ENCODE measurements at places on chromosomes 7 and 10.

GRCh38 chr7:139572704-139573385 is 49.4 kb downstream of the CLEC2L start:
- no peak for DNase-seq

DNA sequence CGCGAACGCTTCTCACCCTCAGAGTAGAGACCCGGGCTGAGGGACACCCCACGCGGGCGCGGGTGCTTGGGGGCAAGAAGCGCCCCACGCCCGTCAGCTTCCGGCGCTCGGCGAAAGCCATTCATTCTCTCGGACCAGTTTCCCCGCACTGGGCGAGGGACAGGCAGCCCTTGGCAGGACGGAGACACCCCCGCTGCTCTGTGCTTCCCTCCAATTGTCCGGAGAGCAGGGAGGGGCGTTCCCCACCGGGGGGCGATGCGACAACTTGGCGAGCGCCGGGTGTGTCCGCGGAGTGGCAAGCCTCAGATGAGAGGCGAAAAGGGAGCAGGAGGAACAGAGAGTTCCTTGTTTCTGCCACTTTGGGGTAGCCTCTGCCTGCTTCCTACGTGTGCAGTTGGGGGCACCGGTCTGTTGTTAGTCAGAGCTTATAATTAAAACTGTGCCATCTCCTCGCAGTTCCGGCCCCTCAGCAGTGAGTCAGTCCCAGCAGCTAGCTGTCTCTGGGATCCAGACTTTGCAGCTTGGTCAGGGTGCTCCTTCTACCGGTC is 1.7 kb downstream of the GPR158 start:
- DNase-seq, result no peak

DNA sequence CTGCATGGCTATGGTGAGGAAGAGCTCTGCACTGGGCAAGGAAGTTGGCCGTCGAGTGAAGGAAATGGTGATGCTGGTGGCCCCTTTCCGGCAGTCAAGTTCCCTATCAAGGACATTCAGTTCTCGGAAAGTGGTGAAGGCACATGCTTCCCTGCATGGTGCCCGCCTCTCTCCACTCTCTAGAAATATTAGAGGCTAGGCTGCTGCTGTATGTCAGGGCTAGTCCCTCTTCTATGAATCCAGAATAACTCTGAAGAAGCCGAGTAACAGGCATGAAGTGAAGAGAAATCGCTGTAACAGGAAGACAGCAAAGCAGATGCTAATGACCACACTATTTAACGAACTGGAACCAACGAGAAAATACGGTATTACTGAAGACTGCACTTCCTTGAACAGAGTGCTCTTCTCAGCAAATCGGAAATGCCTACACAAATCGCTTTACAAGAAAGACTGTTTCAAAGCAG is 5.4 kb downstream of the IDI1 start:
- peak; percentile 85 for DNase-seq

DNA sequence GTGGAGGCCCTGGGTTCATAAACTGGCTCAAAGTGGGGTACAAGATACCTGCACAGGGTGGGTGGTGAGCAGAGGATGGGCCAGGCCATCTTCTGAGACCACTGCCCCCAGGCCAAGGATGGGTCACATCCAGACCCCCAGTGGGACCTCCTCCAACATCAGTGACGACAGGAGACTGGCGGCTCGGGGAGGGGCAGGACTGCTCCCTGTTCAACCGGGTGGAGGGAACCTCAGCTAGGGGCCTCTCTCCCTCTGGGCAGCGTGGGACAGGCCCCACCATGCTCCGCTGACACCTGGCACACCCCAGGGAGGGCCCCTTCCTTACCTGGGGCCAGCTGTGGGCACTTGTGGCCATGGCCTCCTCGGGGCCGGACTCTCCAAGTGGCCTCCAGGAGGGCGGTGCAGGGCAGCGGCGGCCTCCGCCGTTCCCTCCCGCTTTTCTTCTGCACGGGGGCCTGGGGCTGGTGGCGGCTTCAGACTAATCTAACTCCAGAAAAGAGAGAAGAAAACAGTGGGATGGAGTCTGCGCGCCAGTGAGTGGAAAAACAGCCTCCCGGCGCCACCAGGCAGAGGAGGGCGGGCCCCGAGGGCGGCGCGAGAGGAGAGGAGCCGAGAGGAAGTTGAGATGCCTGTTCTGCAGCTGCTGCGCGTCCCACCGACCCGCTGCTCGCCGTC is at the start of gene CALHM2:
Gene CALHM2, minus strand, starts transcription at position 540 of the 675 bp plus-strand sequence. CDS start 2,429 bp downstream, outside the sequence.
- peak; percentile 65 for DNase-seq

DNA sequence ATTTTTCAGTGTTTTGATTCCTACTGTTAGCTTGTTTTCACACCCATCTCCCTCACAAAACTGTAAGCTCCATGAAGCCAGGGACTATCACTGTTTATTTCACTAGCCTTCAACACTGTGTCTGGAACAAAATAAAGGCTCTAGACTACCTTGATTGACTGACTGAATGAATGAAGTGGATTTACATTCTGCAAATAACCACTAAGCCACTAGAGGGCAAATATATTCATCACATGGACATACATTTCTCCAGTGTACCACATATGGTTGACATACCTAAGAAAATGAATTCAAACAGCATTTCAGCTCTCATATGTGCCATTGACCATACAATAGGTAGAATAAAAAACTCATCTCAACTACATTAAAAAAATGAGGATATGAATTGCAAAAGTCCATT is 185.9 kb downstream of the RAB11FIP2 start:
- DNase-seq, result peak; percentile 31

- DNase-seq, result no peak
These were observed 198.3 kb downstream of the PLXNA4 start for GRCh38 chr7:132377703-132378584.

GRCh38 chr7:2635810-2636701 is 4.3 kb downstream of the TTYH3 start:
- DNase-seq, result no peak

DNA sequence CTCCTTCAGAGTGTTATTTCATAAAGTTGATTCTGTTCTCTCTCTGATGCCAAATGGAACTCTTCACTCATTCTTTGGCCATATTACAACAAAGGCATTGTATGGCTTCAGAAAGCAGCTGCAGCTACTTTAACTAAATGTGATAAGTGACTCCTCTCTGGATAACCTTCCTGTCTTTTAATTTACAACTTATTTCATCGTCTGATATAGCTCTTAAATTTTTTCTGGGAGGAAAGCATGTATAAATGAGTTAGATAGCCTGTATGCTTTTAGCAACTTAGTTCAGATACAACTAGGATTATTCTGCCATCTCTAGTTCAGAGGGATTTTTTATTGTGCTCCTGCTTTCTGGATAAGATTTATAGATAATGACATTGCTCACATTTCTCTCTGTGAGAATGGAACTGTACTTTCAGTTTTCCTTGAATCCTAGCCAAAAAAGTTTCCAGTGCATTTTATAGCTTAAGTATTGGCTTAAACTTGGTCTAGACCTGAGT is 57.5 kb downstream of the KLHDC10 start:
- DNase-seq, result no peak

- DNase-seq, result no peak
These were observed 75.1 kb upstream of the TCF7L2 start for GRCh38 chr10:112874982-112875381.

DNA sequence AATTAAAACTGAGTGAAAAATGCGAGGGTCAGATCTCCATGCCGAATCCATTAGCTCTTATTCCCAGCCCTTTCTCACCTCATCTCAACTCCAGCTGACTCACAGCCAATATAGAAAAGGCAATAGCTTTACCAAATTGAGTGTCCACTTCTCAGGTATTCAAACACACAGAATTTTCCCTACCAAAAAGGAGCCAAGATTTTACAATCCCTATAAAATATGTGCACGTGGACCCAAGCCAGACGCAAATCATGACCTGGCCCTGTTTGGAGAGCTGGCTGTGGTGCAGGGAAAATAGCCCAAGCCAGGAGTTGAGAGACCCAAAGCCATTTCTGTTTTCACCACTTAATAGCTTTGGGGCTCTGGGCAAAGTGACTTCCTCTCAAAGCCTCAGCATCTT is 379.7 kb upstream of the AUTS2 start:
- DNase-seq, result no peak

DNA sequence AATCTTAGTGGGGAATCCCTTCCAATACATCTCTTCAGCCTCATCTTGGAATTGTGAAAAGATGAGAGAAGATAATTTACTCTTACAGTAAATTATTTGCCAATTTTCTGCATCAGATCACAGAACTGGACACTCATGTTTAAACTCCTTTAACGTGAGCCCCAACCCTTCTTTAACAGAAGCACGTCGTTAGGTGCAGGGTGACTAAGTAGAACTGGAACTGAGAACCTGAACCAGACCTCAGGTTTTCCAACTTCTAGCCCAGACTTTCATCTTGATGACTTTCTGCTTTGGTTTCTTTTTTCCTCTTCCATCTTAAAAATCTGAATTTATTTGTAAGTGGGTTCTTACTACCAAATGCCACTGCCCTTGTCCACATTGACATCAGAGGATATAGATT is 57.2 kb upstream of the LYZL2 start:
- DNase-seq, result no peak

- no peak for DNase-seq
These were observed 21.5 kb upstream of the MYL10 start for GRCh38 chr7:101650579-101651081.

DNA sequence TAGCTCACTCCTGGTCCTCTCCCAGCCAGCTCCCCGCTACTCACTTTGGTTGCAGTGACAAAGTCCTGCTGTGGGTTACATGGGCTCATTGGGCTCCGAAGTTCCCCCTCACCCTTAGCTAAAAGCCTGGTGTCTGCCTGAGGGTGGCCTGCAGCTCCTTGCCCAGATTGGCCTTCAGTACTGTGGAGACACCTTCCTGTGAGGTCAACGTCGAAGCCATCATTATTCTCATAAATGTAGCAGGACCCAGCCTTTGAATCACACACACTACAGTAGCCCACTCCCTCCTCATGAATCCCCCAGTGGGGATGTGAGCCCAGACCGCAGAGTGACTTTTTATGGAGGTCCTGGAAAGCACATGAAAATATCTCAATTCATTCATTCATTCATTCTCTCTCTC is 10.5 kb downstream of the MBL2 start:
- no peak for DNase-seq

DNA sequence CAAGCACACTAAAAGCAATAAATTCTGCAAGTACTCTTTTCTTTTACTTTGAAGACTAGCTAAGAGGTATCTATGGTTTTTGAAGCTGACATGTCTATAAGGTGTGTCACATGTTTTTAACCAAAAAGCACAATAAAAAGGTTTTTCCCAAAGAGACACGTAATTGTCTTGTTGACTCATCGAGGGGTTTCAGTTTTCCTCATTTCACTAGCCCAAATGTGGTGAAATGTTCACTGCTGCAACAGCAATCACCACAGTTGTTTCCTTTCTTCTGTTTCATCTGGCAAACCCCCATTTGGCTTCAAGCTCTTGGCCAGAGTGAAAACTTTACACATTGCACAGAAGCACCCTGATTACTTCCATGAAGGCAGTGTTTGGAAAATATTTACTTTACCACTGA is 3.8 kb upstream of the HOXA4 start:
- DNase-seq, result no peak

- DNase-seq, result no peak
These were observed 134.6 kb upstream of the NPSR1 start for GRCh38 chr7:34523226-34523918.

DNA sequence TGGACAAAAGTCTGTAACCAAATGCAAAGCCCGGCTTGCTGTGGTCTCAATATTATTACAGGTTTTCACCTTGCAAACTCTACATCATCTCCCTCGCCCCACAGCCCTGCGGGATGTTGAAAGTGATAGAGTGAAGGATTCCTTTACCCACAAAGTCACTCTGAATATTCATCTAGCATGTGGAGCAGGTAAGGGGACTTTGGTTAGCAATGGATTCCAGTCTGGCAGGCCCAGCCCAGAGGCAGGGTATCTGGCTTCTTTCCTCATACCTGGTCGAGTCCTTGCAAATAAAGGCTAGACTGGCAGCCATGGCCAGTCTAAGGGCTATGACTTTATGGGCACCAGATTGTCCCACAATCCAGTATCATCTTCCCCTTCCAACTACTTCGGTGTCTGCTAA is 3.2 kb downstream of the TAS2R40 start:
- DNase-seq, result no peak

GRCh38 chr10:3987143-3987974 is 202.3 kb upstream of the KLF6 start:
- DNase-seq, result no peak

DNA sequence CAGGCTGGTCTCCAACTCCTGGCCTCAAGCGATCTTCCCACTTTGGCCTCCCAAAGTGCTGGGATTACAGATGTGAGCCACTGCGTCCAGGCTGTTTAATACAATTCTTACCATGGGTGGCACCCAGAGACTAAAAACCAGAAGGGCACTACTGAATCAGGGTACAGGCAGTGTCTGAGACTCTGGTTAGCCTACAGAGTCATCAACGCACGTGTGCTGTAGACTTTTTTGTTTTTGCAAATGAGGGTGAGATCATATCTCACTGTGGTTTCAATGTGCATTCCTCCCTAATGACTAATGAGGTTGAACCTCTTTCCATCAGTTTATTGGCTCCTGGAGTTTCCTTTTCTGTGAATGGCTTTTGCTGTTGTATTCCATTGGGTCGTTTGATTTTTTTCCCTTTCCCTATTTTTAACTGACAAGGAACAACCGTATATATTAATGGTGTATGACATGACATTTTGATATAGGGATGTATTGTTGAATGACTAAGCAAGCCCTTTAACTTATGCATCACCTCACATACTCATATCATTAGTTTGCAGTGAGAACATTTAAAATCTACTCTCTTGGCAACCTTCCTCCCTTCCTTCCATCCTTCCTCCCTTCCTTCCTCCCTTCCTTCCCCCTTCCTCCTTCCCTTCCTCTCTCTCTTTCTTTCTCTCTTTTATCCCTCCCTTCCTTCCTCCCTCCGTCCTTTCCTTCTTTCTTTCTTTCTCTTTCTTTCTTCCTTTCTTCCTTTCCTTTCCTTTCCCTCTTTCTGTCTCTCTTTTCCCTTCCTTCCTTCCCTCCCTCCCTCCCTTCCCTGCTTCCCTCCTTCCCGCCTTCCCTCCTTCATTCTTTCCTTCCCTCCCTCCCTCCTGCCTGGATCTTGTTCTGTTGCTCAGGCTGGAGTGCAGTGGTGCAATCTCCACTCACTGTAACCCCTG is 9.3 kb upstream of the TMEM270 start:
- DNase-seq, result peak; percentile 21

DNA sequence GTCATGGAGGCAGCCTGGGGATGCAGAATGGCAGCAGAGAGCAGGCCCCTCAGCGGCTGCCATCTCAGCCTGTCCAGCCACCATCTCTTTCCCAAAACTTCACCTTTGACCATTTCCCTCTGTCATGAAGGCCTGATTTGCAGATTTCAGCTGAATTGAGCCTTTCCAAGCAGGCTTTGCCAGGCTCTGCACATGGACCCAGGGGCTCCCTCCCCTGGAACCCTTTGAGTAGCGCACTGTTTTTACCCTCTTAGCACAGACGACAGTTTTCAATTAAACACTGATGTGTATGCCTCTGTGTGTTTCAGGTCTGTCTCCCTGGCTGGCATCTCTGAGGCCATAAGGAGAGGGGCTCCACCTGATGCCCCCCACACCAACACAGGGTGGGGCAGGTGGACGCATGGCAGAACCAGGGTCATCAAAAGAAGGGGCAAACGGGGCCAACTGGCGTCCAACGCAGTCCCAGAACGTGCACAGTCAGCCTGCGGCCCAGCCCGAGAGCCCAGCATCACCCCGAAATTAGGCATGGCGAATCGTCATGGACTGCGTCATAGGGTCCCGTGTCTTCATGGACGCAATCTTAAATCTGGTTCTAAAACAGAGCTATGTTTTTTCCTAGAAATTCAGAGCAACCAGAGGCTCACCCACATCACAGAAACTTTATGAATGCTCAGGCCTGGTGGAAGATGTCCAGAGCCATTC is 185.0 kb upstream of the TCERG1L start:
- no peak for DNase-seq

GRCh38 chr10:77400033-77400432 is 237.6 kb downstream of the KCNMA1 start:
- no peak for DNase-seq

- DNase-seq, result no peak
These were observed 177.0 kb downstream of the AUTS2 start for GRCh38 chr7:69775231-69775771.
